Suppressor macrophage treated with lipopolysaccharide for 4 hours (primary cell): ENCODE measurements at places on chromosomes 12 and 14.
A peak's percentile ranks its signal among the peaks of the same experiment; 100 is the strongest.

DNA sequence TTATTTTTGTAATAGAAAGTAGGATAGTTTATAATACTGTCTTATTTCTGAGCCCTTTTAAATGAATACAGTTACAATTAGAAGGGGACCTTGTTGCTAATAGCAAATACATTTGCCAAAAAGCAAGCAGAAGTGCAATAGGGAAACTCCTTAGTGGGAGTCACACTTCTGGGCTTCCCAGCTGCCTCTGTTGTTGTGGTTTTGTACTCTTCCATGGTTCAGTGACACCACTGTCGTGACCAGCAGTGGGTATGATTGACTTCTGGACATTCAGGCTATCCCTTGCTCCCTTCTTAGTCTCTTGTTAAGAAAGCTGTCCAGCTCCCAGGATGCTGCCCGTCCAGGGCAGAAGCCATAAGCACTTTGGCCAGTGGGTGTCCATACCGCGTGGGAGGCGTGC is 22.6 kb downstream of the TCTN1 start:
- peak; percentile 72 for DNase-seq

- no peak for DNase-seq
These were observed 20.5 kb upstream of the RAD51AP1 start for GRCh38 chr12:4518106-4518728.

DNA sequence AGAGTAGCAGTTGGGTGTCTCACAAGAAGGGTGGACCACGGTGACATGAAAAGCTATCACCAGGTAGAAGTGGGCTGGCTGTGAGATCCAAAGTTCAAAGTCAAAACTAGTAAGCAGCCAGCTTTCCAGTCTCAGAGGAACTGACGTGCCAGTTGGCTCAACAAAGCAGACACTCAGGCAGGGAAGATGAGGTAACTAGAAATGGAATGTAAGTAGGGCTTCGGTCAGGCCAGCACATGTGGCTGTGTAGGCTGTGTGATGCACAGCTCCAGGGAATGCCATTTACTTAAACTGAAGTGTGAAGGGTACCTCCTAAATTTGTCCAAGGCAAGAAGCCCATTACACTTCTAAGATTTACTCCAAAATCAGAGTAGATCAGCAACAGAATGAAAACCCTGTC is 43.6 kb downstream of the PTPRR start:
- DNase-seq = no peak

DNA sequence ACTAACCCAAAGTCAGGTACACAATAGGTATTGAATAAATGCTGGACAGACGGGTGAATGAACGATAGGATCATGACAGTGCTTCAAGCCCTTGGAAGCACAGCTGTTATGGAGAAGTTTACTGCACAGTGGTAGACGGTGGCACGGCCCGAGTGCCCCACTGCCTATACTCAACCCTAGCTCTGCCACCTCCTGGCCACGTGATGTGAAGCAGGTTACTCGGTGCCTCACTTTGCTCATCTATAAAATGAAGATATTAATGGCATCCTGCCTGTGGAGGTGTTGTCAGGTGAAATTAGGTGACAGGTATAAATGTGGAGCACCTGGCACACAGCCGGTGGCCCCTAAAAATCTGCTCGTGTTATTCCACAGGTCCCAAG is 5.8 kb downstream of the ASB2 start:
- peak; percentile 16 for DNase-seq

DNA sequence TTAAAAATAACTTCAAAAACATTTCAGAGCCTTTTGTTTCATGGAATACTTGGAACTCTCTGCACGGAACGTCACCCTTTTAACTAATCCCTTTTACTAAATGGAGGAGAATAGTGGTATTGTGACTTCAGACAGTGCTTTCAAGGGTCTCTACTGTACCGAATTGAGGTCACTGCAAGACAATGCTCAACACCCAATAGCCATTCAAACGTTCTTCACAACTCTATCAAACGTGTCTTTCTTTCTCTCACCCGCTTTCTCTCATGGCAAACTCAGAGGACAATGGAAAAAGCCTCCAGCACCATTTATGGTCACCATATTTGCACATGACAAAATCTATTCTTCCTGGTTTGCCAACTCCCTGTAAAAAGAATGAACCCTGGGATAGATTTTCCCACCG is 132.1 kb upstream of the SOX5 start:
- no peak for DNase-seq

- no peak for DNase-seq
These were observed 306.6 kb upstream of the ATP2B1 start for GRCh38 chr12:90015228-90015627.

GRCh38 chr14:55599250-55599879 is 19.4 kb downstream of the KTN1 start:
- DNase-seq = peak; percentile 28
